C1 segment of cervical spinal cord (tissue), 14 donors: ENCODE measurements at places on chromosomes 1 and 21.

- DNase-seq, result no peak
Observed at GRCh38 chr21:21003701-21004100, 5.5 kb downstream of the NCAM2 start.

DNA sequence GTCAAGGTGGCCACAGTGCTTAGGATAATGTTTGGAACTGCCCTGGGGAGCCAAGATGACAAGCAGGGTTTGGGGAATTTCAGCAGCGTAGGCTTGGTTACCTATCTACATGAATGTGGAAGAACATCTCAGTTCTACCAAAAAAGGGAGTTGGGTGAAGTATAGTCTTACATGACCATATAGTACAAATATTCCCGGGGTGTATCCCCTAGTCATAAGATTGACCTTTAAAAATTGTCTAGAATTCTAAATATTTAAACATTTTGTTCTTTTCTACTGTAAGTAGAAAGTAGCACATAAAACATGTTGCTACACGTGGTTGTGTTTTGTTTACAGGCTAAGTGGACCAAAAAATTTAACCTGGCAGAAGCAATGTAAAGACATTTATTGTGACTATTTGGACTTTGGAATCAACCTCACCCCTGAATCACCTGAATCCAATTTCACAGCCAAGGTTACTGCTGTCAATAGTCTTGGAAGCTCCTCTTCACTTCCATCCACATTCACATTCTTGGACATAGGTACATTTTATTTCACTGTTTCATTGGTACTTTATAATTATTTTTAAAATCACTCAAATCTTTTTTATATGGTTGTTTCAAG lies 20.3 kb downstream of the IL12RB2 start:
- no peak for DNase-seq

- DNase-seq, result no peak
Observed at GRCh38 chr1:62228136-62228882, 33.7 kb downstream of the L1TD1 start.

GRCh38 chr1:39979654-39980053 lies 24.7 kb downstream of the MFSD2A start:
- DNase-seq, result no peak

- DNase-seq, result no peak
Observed at GRCh38 chr1:178531887-178532286, 19.0 kb downstream of the TEX35 start.

DNA sequence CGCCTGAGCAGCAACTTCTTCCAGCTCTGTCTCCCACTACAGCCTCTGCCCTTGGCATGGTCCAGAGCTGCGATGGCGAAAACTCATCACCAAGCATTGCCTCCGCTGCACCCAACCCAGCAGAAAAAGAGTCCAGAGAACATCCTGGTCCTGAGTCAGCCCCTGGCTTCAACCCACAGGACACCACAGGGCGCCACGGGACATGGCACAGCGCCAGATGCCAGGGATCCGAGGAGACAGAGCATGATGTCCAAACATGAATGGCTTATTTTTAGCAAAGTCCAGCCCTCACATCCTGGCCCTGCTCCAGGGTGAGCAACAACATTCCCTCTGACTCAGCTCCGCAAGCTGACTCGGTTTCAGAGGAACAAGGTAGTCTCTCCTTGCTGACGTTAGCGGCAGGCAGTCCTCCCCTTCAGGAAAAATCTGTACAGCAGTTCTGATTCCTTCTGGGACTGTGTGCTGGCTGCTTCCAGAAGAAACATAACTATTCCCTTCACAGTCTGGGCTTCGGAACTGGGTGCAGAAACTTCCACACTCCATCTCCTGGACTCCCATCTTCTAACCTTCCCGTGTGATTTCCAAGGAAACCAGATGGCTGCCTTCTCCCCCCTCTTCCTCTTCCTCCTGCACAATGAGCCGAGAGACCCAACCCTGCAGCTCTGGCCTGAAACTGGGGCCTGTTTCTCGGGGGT lies 131.3 kb downstream of the TOMM20 start:
- peak; percentile 99 for DNase-seq

DNA sequence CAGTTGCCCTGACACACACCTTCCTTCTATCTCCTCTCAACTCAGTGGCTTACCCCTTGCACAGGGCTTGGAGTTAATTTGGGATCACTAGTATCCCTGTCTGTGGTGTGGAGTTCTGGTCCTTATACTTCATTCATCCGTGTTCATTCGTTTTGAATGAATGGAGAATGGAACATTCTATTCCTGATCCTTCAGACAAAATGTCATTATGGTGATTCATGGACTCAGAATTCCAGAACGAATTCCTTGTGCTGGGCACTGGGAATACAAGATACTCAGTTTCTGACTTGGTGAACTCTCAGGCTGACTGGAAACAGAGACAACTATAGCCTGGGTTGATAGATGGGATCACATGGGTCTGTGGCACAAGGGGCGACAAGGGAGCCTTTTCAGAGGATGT lies 49.9 kb upstream of the TRABD2B start:
- no peak for DNase-seq

GRCh38 chr1:53658489-53659230 lies 80.3 kb downstream of the GLIS1 start:
- DNase-seq, result no peak

DNA sequence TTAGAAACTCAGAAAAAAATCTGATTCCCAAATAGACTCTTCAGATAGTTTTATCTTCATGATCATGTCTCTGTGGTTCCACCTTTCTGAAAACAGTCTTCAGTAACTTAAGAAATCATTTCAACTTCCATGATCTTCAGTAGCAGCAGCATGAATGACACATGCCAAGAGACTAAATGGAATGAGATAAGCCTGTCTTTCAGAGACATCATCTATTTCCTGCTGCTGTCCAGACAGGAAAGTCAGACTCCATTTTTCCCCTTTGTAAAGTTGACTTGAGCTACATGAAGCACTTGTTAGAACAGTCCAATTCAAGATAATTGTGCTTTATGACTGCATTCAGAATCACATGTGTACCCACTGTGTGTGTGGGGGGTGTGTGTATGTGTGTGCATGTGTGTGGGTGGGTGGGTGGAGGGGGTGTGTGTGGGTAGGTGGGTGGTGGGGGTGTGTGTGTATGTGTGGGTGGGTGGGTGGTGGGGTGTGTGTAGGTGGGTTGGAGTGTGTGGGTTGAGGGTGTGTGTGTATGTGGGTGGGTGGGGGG lies 58.8 kb downstream of the CLIC4 start:
- no peak for DNase-seq

GRCh38 chr21:25881524-25882376 lies 147.0 kb downstream of the GABPA start:
- DNase-seq, result no peak

- no peak for DNase-seq
Observed at GRCh38 chr1:159751031-159751430, 29.7 kb upstream of the DUSP23 start.

DNA sequence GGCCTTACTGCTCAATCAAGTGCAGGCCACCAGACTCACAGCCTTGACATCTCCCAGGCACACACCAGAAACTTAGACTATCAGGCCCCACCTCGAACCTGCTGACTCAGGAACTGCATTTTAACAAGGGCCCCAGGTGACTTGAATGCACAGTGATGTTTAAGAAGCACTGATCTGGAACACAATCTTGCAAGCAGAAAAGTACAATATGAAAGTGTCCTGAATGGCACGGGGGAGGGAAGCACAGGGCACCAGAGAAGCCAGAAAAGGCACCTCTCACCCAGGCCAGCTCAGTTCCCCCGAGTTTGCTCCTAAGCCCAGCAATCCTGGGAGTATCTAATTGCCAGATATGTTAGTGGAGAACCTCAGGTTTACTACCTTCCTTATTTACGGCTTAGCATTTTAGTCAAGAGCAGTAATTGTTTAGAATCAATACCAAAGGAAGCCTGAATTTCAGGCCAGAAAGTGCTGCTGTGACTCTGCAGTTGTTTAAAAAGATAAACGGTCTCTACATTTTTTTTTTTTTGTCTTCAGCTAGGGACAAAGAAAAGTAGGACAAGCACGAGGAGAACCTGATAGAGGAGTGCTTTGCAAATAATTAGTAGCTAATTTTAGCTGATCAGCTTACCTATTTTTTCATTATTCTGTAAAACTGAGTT lies 50.9 kb upstream of the CDC42BPA start:
- no peak for DNase-seq

DNA sequence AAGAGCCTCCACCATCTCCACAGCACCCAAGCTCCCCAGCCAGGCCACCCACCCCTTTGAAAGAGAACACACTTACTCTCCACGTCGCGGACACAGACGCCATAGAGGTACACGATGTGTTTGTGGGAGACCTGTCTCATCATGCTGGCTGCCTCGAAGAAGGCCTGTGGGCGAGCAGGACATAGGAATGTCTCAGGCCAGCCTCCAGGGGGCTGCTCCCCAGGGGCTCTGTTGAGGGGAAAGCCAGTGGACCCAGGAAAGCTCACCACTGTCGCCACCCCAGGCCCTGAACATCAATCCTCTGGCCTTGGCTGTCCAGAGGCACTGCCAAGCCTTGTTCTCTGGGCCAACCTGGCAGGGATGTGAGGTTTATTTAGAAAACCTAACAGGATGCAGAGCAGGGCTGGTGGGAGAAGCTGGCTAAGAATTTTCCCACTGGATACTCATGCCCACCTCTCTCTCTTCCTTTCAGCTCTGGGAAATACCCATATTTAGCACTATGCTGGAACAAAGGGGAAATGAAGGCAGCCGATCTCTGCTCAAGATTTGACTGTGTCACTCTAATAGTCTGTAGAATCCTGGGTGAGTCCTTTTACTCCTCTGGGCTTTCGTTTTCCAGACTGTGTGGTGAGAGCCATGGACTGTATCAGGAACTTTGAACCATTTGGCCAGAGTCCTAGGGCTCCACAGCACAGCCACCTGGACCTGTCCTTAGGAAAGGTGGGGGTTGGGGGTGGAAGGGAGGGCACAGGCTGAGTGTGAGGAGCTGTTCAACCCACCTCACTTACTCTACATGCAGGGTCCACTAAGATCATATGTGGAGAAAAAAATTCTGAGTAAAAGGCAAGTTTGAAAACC lies 101.9 kb downstream of the RAVER2 start:
- DNase-seq, result no peak

DNA sequence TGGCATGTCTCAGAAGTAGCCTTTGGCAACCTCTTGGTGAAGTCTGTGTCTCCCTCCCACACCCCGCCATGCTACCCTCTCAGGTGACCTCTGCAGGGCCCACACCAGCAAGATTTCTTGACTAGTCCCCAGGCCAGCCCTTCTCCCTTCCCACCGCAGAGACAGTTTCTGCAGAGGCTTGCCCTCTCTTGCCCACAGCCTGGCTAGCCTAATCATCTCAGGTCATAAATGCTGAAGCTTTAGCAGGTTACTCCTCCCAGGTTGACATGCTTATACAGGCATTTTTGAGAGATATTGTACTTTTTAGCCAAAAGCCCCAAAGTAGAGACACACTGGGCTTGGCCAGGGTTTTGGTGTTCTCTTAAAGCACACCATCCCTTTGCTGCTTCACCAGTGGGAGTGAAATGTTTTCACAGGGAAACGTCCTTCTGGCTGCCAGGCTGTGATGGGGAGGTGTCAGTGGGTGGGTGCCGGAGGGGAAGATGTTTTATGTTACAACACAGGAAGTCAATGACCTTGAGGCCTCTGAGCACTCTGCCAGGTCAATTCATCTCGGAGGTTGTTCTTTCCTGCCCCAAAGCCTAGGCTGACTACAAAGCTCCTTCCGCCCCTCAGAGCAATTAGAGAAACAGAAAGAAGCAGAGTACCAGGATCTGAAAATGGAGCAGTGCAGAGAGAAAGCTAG lies 58.5 kb downstream of the STYXL2 start:
- DNase-seq, result no peak

DNA sequence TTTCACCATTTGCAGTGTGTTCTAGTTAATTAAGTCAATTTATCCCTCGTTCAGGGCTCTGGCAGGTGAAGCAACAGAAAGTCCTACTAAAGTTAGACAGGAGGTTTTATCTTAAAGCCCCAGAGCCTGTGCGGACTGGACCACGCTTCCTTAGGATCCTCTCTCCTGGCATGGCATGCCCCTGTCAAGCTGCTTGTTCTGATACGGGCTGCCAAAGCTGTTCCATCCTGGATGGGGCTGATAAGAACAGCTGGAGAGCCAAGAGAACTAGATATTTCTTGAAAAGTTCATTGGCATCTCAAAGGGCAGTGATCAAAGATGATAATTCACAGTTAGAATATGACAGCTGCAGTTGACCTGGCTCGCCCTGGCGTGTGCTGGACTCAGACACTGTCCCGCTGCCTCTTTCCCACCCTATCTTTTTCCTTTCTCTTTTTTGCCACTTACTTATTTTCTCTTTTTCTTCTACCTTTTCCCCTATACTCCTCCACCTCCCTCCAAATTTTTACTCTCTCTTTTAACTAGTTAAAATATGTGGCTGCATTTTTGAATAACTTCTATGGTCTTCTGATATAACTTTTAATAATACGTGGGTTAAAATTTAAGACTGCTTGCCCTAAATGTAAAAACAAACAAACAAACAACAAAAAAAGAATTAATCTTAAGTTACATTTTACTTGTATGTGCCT lies 96.7 kb downstream of the ABCA4 start:
- no peak for DNase-seq

GRCh38 chr1:113812661-113813135 lies 422 bp upstream of the RSBN1 start:
- no peak for DNase-seq

DNA sequence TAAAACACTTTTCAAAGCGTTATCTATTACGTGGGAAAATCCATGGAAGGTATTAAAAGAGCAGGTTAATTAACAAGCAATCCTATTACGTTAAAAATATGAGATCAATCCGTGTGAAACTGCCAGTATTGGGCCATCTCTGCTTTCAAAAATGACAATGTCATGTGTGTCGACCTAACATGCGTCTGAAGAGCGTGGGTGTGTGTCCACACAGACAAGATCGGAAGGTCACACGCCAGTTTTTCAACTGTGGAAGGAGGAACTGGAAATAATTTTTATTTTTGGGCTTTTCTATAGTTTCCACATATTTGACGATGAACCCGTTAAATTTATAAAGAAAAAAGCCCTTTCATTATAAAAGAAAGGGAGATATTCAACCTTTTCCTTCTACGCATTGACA lies 17.6 kb upstream of the ALDH4A1 start:
- no peak for DNase-seq

DNA sequence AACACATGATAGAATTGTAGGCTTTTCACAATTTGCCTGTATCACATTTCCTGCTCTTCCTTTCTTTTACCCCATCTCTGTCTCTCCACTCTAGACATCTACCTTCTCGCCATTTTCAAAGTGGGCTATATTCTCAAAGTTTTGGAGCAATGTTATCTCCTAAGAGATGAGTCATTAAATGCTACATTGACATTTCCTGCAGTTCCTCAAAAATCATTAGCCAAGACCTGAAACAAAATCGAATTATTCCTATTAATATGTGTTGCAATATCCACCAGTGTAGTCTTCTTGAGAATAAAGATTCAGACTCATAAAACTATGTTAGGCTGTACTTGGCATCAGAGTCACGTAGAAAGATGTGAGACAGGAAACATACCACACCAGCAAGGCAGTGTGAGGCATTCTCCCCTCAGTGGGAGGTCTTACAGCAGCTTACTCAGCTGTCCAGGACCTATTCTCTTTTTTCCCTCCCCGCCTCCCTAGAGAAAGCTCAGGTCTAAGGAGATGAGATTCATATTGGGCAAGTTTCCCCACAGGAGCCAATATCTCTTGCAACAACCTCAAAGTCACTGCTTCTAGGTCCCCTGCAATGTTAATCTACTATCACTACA lies 38.8 kb downstream of the FRRS1 start:
- no peak for DNase-seq
